ENCODE measurements at places on chromosomes 7 and 10.
A peak's percentile ranks its signal among the peaks of the same experiment; 100 is the strongest.

- no peak for DNase-seq
Observed at GRCh38 chr7:75953931-75954330, 39.0 kb downstream of the POR start.

DNA sequence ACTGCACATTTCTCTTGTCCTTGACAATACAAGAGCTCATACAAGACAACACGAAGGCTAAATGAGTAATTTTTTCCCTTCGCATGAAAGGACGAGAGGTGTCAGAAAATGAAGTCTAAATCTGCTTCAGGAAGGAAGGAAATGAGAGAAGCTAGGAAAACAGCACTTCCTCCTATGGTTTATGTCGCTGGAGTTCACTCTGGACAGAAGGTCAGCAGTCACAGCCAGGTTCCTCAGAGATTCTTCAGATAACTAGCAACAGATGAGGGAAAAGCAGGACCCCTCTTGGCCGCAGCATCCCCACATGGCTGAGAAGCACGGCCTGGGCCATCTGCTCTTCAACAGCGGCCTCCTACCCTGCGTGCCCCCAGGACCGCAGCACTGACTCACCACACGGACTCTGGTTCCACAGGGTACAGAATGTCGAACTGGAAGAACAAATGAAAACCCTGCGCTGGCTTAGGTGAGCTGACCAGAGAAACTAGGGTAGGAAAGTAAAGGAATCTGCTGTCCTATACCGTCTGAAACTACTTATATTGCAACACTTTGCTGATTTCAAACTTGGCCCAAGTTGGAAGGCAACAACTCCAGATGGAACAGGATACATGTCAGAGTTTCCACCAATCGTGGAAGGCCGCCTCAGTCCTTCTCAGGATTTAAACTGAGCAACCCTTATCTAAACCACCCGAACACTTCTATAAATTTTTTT is 26.3 kb downstream of the DNMBP start:
- DNase-seq, result no peak

- no peak for DNase-seq
Observed at GRCh38 chr7:42431873-42432272, 194.9 kb upstream of the GLI3 start.

- no peak for DNase-seq
Observed at GRCh38 chr10:51048792-51049191, 25.5 kb upstream of the PRKG1 start.

DNA sequence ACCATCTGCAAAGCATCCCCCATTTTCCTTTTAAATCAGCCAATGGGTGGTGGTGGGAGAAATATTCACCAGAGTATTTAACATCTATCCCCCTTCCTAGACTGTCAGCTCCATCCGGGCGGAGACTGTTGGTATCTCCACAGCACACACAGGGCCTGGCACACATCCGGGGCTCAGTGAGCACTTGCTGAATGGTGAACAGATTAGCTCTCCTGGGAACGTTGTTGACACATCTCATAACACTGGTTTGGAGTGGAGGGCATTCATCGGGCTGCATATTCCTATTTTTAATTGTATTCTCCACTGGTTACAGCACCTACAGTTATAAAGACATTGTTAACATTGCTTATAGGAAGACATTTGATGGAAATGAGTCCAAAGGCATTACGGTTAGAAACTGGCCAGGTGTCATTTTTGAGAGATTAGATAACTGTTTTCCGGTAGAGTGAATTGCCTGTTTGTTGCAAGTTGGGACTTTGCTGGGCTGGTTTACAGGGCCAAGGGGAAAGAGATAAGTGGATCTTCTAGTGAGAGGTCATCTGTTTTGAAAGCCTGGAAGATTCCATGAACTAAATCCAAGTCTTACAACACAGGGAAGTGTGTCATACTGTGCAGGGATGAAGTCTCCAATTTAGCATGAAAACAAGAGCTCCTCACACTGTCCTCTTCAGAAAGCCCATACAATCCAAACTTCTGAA is 101.8 kb downstream of the EGFR start:
- DNase-seq, result no peak

DNA sequence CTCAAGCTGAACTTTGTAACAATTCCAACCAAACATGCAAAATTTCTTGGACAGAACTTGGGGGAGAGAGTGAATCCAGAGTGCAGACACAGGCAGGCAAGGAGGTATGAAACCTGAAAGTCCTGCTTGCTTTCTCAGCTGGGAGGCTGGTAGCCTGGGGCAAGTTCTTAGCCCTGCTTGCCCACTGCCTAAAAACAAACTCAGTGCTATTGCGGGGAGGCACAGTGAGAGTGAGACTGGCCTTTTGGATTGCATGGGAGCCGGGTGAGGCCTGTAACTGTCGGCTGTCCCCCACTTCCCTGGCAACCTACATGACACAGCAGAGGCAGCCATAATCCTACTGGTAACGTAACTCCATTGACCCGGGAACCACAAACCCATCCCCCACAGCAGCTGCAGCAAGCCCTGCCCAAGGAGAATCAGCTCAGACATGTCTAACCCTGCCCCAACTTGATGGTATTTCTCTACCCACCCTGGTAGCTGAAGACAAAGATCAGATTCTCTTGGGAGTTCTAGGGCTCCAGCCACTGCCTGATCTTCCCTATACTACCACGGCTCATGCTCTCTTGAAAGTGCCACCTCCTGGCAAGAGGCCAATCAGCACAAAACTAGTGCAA is 663.6 kb downstream of the GRM8 start:
- no peak for DNase-seq

DNA sequence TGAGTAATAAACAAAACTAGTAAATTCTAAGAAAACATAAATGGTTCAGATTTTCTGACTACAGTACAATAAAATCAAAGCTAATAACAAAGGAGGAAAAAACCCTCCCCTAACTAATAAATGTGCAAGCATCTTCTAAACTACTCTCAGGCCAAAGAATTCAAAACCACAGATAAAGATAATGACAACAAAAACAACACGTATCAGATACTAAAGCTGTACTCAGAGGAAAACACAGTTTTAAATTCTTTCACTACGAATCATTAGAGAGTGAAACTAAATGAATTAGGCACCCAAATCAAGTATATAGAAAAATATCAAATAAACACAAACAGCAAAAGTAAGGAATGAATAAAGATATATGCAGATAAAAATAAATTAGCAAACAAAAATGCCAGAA is 200.9 kb downstream of the TEX36 start:
- DNase-seq, result no peak

GRCh38 chr7:138164804-138165203 is 88.5 kb downstream of the AKR1D1 start:
- no peak for DNase-seq

- peak; percentile 43 for DNase-seq
Observed at GRCh38 chr10:13994932-13995331, 335.8 kb downstream of the FRMD4A start.

- peak; percentile 19 for DNase-seq
Observed at GRCh38 chr7:149196151-149196704, 882 bp downstream of the ZNF282 start.

DNA sequence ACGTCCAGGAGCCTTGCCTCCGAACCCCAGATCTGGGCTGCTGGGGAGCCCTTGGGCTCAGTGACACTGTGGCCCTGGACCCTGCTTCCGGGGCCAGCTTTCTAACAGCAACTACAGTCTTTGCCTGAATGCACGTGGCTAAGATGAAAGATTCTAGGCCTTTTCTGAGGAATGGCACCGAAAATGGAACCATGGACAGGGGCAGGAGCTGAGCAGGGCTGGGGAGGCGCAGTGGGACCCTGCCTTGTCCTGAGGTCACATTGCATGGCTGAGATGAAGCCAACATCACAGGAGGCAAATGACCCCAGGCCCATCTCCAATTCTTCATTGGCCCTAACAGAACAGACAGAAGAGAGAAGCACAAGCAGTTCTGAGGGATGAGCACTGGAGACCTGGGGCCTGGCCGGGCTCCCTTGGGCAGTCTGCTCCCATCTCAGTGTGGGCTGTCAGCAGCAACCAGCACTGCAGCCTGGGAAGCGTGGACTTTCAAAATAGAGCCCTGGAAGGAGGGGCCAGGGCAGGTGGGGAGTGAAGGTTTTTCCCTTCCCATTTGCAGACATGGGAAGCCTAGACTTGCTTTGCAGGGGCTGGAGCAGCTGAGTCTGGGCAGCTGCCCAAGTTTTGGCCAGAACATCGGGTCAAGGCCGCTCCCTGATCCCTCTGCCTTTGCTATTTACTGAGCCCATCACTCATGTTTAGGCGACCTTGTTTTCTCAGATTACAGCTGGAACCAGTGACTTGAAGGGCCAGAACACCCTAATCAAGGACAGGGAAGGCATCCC is 114.4 kb upstream of the TCERG1L start:
- no peak for DNase-seq

GRCh38 chr7:156703209-156703608 is 62.6 kb downstream of the RNF32 start:
- DNase-seq, result no peak

DNA sequence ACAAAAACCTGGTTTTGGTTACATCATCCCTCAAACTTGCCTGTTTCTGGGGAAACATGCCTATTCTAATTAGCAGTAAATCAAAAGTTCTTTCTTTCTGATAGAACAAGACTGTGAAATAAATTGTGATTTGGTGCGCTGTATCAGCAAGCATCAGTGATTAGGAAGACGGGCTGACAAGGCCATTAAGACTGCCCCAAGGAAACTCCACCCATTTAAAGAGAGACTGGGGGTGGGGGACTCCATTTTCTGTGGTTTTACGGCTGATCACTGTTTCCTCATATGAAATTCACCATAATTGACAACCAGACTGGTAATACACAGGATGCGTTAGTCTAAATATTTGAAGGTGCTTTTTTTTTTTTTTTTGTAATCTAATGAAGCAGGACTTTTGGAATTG is 68.7 kb downstream of the MBL2 start:
- no peak for DNase-seq

DNA sequence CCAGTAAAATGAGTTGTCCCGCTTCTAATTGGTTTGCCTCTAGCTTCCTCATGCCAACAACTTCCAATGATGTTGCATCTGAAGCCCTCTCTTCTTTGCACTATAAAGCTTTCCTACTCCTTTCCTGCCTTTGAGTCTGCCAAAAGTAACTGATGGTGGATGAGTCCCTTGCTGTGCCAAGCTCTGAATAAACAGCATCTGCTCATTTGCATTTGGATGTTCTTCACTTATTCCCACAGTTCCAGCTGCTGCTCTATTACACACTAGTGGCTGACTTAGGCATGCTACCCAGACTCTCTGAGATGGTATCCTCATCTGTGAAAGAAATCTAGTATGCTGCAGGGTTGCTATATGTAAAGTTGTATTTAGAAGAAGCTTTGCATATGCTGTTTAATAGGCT is 24.9 kb downstream of the SFR1 start:
- no peak for DNase-seq

- peak; percentile 40 for DNase-seq
Observed at GRCh38 chr10:26881600-26882331, 21.0 kb upstream of the ABI1 start.

- DNase-seq, result no peak
Observed at GRCh38 chr7:140284062-140284461, 107.3 kb upstream of the KDM7A start.

- DNase-seq, result no peak
Observed at GRCh38 chr7:147584771-147585193, 1005.8 kb upstream of the C7orf33 start.

- peak; percentile 20 for DNase-seq
Observed at GRCh38 chr7:66076462-66077329, 1.1 kb downstream of the ASL start.

DNA sequence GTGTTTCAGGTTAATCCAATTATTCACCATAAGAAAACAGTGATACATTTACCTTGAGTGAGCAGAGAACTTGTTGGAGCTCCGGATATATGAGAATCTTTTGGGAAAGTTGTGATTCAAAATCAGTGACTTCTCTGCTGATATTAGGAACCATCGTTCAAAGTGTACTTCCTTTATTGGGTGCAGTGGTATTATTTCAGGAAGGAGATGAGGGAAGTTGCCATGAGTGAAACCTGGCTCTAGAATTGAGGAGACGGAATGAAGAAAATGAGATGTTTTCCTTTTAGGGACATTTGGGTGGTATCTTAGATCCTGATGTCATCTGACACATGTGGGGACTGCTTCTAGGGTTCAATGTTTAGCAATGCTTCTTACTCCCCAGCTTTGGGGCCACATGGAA is 343.9 kb downstream of the ABCA13 start:
- no peak for DNase-seq

- no peak for DNase-seq
Observed at GRCh38 chr7:44062903-44063295, 2.5 kb downstream of the PGAM2 start.

DNA sequence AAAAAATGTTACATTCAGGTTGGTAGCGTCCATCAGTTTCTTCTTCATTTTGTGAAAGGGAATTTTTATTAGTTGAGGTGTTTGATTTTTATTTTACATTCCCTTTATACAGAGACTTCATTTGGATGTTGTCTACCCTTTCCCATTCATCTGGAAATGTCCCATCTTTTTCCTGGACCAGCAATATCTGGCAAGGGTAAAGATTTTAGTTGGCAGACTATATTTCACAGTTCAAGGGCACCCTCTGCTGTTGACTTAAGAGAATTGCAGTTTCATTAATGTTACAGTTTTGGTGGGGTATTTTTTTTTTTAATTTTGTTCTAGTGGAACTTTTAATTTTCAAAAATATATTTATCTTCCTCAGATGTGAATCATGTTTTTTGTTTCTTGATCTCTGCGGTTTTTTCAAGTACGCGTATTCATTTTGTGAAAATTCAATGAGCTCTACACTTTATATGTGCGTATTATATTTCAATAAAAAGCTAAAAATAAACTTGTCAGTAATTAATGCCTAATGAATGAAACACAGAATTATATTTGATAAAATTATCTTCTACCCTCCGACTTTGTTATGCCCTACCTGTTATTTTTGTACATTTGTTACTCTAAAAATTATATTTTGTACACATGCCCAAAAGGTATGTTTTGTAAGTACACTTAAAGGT is 97.9 kb upstream of the KLF14 start:
- DNase-seq, result peak; percentile 57

GRCh38 chr10:43781480-43782361 is 133.0 kb upstream of the ZNF32 start:
- DNase-seq, result no peak

- no peak for DNase-seq
Observed at GRCh38 chr10:99285881-99286280, 43.3 kb upstream of the CNNM1 start.

GRCh38 chr10:35459449-35459847 is 123.1 kb downstream of the CCNY start:
- no peak for DNase-seq

DNA sequence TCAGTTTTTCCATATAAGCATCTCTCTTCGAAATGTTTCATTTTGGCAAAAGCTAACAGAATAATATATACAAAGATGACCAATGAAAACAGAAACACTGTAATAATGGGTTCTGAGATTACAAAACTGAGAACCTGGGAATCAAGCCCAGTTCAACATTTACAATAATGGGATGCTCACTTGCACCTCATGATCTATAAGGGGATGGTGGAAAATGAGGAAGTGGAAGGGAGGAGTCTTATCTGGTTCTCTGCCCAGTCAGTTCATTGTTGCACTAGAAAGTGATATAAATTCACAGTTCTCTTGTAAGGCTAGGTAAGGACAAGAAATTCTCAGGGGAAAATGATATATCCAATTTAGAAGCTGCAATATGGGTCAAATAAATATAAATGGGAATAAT is 31.7 kb upstream of the RHOBTB1 start:
- DNase-seq, result no peak

- DNase-seq, result no peak
Observed at GRCh38 chr7:116672596-116673456, 830 bp downstream of the MET start.
